Activated naive CD4-positive, alpha-beta T cell treated with anti-CD3 and anti-CD28 coated beads for 36 hours (primary cell): ENCODE measurements at places on chromosomes 4 and X. TPM values are rescaled to one million over a fixed set of nuclear protein-coding genes. Genes with fewer than 3 reads are reported as not detected.

Gene ANK2
- 2.7 TPM for total RNA-seq

Gene UGT2A3
- total RNA-seq, result not detected

Gene SULT1B1
- 5.4 TPM for total RNA-seq

Gene MBNL3
- 15.8 TPM for total RNA-seq

Gene EFHC2
- 0.79 TPM for total RNA-seq

Gene ENAM
- not detected for total RNA-seq

Gene NLGN4X
- total RNA-seq, result not detected

DNA sequence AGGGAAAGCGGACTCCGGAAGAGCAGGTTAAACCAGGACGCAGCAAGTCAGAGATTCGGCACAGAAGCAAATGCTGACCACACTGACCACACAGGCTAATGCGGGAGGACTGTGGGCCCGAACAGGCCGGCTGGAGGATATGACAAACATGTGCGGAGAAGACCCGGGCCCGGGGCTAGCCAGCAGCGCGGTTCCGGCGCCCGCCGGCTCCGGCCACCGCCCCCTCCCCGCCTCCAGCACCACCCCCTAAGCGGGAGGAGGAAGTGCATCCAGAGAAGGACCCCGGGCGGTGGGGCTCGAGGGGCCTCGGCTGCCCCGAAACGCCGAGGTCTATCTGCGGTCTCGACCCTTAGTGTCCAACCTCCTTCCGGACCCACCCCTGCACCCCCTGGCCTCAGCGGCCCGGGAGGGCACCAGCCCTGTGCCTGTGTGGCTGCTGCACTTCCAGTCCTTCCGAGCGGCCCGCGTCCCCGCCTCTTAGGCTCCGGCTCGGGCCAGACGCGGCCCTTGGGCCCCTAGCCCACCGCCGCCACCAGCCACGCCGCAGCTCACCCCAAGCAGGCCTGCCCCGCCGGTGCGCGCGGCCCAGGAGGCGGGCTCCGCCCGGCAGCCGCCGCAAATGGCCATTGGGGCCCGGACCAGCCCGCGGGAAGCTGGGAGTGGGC lies 2.1 kb downstream of the ELOVL6 start:
- peaks cover 31% of the 10 kb centered on the region for H3K4me1 ChIP-seq
- peak; percentile 51 for DNase-seq
- H3K27me3 ChIP-seq, result no peaks in the 10 kb centered on the region
- H3K4me3 ChIP-seq, result peak overlapping the region; percentile 95
- peak overlapping the region; percentile 97 for H3K27ac ChIP-seq

- no peak overlapping the region for H3K4me3 ChIP-seq
- no peaks in the 10 kb centered on the region for H3K36me3 ChIP-seq
- H3K4me1 ChIP-seq, result no peaks in the 10 kb centered on the region
- no peak for DNase-seq
Measured at GRCh38 chrX:37926700-37927099, 79.3 kb upstream of the DYNLT3 start.

DNA sequence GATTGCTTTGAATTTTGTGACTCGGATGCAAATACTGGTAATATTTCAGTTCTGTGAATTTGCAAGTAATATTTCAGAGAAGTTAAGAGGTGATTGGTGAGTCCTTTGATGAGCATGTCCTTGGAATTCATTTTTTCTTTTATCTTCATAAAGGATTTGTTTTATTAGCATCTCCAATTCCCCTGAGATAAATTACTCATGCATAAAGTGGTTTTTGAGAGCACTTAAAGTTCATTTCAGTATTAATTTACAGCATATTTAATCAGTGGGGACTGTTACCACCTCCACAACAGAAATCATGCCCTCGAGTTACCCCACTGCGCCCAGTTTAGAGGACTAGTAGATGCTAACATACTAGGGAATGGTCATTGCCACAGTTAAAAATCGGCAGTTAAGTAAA lies 65.0 kb downstream of the ZFX start:
- H3K27ac ChIP-seq, result no peak overlapping the region
- H3K4me1 ChIP-seq, result peaks cover 6% of the 10 kb centered on the region
- no peak overlapping the region for H3K4me3 ChIP-seq
- H3K27me3 ChIP-seq, result no peaks in the 10 kb centered on the region
- DNase-seq, result no peak
- peaks cover 10% of the 10 kb centered on the region for H3K36me3 ChIP-seq

- peaks cover 9% of the 10 kb centered on the region for H3K4me1 ChIP-seq
- peaks cover 4% of the 10 kb centered on the region for H3K27me3 ChIP-seq
- DNase-seq, result no peak
- no peaks in the 10 kb centered on the region for H3K36me3 ChIP-seq
- no peak overlapping the region for H3K27ac ChIP-seq
Measured at GRCh38 chr4:155624478-155624877, 42.2 kb upstream of the GUCY1A1 start.

- H3K27me3 ChIP-seq, result no peaks in the 10 kb centered on the region
- DNase-seq, result no peak
- H3K27ac ChIP-seq, result no peak overlapping the region
- H3K4me3 ChIP-seq, result no peak overlapping the region
Measured at GRCh38 chrX:44913656-44914531, 40.9 kb downstream of the KDM6A start.

- H3K4me3 ChIP-seq, result no peak overlapping the region
- no peak for DNase-seq
- H3K27me3 ChIP-seq, result peaks cover 6% of the 10 kb centered on the region
- H3K27ac ChIP-seq, result no peak overlapping the region
- H3K4me1 ChIP-seq, result no peaks in the 10 kb centered on the region
Measured at GRCh38 chr4:110361921-110362320, 114.0 kb upstream of the ENPEP start.

GRCh38 chr4:47577779-47578553 lies 92.9 kb downstream of the ATP10D start:
- no peak for DNase-seq
- H3K27ac ChIP-seq, result no peak overlapping the region
- peaks cover 7% of the 10 kb centered on the region for H3K36me3 ChIP-seq
- H3K4me3 ChIP-seq, result no peak overlapping the region
- no peaks in the 10 kb centered on the region for H3K4me1 ChIP-seq
- no peaks in the 10 kb centered on the region for H3K27me3 ChIP-seq

DNA sequence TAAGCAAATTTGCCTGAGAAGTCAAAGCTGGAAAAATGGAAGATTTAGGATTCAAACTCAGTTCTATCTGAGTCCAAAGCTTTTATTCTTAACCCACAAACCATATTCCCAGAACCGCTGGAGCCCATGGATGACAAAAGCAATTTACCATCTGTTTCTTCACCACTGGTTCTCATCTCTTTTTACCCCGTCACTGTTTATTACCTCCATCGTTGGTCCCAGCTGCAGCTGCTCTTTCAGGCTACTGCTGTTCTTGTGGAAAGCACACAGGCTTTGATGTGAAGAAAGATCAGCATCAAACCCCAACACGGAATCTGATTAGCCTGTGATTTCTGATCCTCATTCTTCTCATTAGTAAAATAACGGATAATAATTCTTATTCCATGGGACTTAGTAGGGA lies 9.5 kb downstream of the FBXO8 start:
- peaks cover 2% of the 10 kb centered on the region for H3K36me3 ChIP-seq
- H3K27me3 ChIP-seq, result no peaks in the 10 kb centered on the region
- no peak for DNase-seq
- peaks cover 27% of the 10 kb centered on the region for H3K4me1 ChIP-seq
- H3K27ac ChIP-seq, result no peak overlapping the region
- H3K4me3 ChIP-seq, result no peak overlapping the region

GRCh38 chr4:121822796-121823504 lies 733 bp downstream of the CCNA2 start:
- peaks cover 20% of the 10 kb centered on the region for H3K4me1 ChIP-seq
- H3K27me3 ChIP-seq, result no peaks in the 10 kb centered on the region
- H3K36me3 ChIP-seq, result peaks cover 42% of the 10 kb centered on the region
- H3K27ac ChIP-seq, result peak overlapping the region; percentile 86
- H3K4me3 ChIP-seq, result peak overlapping the region; percentile 98

- no peaks in the 10 kb centered on the region for H3K27me3 ChIP-seq
- no peaks in the 10 kb centered on the region for H3K4me1 ChIP-seq
- no peak for DNase-seq
- H3K4me3 ChIP-seq, result no peak overlapping the region
Measured at GRCh38 chr4:62408454-62408853, 1208.3 kb downstream of the ADGRL3 start.
